Activated CD4-positive, alpha-beta T cell treated with anti-CD3 and anti-CD28 coated beads, Interleukin-10, Interleukin-2, amounts not matched to agents 100 ng/mL and 50 ng/mL, durations not matched to agents 16 hours and 8 hours (primary cell): ENCODE measurements at places on chromosomes 6 and 20.

- DNase-seq = no peak
Measured at GRCh38 chr20:23268792-23269354, 81.7 kb upstream of the NXT1 start.

- peak; percentile 6 for DNase-seq
Measured at GRCh38 chr20:21391185-21391971, 5.9 kb downstream of the NKX2-4 start.

DNA sequence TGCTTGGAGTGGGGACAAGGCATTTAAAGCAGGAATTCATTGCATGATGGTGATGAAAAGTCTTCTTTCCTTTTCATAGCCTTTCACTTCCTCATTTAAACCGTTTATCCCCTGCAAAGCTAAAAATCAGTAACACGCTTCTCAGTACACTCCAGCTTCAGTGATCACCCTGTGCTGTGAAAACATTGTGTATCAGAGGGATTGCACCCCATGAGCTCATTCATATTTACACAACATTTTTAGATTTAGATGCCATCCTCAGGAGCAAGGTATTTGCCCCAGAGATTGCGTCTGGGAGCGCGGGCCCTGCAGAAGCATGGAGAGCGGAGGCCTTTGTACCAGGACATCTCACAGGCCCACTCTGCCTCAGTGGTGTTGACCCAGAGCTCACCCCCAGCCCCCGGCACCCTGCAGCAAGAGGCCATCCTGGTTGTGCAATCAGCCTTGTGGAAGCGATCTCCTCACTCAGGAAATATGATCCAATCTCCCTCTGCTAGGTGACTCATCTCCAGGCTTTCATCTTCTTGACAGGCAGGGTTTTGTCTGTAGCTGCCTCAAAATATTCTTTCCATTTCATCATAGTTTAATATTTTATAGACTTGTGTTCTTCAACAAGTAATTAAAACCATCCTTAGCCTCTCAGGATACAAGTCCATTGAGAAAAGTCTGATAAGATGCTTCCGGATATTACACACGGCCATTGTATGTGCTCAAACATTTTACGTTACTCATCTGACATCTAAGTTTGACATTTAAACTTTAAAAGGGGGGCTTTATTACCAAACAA is 38.9 kb upstream of the THBS2 start:
- DNase-seq = no peak

DNA sequence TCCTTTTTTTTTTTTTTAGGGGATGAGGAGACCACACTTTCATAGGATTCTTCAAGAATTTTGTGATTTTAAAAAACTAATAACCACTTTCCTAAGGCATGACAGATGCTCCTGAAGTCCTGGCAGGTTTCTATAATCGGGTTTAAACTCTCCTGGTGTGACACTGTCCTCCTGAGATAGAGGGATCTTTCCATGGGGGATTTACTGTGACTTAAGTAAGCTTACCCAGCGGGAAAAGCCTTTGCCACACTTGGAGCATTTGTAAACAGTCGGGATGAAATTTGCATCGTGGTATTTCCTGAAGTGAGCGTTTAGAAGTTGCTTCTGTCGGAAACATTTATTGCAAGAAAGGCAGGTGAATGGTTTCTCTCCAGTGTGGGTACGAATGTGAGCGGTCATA is 16.6 kb downstream of the CTCFL start:
- no peak for DNase-seq

DNA sequence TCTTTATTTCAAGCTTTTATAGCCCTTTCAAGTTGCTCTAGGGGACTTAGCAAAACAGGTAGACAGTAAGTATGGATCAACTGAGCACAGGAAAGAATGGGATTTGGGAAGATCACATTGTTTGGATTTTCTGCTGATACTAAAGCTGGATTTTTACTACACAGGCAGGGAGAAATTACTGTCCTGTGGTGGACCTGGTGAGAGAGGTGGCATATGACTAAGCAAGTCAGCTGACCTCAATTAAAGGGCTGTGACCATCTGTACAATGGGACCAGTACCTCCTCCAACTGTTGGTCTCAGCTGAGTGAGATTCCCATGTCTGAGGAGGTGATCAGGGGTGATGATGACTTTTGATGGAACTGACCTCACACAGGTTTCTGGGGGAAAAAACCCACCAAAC is 28.0 kb downstream of the RREB1 start:
- peak; percentile 48 for DNase-seq

DNA sequence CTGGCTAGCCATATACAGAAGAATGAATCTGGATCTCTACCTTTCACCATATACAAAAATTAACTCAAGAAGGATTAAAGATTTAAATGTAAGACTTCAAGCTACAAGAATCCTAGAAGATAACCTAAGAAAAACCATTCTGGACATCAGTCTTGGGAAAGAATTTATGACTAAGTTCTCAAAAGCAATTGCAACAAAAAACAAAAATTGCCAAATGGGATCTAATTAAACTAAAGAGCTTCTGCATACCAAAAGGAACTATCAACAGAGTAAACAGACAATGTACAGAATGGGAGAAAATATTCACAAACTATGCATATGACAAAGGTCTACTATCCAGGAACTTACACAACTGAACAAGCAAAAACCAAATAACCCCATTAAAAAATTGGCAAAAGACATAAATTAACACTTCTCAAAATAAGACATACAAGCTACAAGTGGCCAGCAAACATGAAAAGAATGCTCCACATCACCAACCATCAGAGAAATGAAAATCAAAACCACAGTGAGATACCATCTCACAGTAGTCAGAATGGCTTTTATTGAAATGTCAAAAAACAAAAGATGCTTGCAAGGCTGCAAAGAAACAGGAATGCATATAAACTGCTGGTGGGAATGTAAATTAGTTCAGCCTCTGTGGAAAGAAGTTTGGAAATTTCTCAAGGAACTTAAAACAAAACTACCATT is 66.8 kb upstream of the RSPO3 start:
- DNase-seq = no peak

DNA sequence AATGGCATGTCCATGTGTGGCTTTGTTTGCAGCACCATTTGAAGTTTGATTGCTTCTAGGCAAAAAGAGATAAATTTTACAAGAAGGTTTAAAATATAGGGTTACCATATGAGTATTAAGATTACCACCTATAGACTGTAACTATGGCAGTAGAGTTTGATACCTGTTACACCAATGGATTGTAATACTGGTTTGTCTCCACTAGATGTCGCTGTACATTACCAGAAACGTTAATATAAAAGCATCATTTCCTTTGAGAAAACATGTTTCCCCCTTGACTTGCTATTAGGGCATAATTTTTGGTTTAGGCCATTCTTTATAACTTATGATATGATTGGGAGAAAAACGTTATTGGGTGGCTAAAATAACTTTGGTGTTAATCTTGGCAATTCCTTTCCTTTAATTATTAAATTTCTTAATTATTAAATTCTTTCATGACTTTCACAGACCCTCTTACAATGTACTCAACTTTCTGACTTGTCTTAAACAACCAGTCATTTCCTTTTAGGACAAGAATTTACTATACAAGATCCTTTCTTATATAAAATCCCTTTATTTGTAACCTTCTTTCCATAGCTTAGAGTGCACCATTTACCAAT is 42.8 kb downstream of the HLA-DPB1 start:
- DNase-seq = peak; percentile 72

DNA sequence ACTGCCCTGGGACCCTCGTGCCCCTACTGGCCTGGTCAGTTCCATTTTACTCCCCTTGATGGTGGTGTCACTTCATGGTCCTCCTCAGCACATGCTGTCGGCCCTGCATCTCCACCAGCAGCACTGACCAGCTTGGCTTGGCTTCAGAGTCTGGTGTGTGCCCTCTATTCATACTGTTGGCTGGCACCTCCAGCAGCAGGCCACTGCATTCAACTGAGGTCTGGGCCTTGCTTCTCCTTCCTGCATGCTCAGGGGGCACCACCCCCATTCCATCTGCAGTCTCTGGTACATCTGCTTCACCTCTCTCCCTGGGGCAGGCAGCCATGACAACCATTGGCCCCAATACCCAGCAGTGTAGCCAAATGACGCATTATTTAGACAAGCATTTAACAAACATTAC is 155.9 kb downstream of the SLC24A3 start:
- DNase-seq = no peak

- DNase-seq = no peak
Measured at GRCh38 chr20:62329389-62330377, 26.9 kb downstream of the ADRM1 start.

GRCh38 chr6:32741031-32741960 is at the start of gene HLA-DQA2:
Gene HLA-DQA2 (plus strand): TSS chr6:32741391. CDS start chr6:32741444, 53 bp downstream.
- no peak for DNase-seq

GRCh38 chr6:84027340-84028181 is 6.0 kb upstream of the MRAP2 start:
- DNase-seq = no peak

GRCh38 chr20:51985013-51985415 is 182.7 kb upstream of the SALL4 start:
- no peak for DNase-seq

GRCh38 chr6:155047523-155047922 is 52.4 kb downstream of the TIAM2 start:
- no peak for DNase-seq

DNA sequence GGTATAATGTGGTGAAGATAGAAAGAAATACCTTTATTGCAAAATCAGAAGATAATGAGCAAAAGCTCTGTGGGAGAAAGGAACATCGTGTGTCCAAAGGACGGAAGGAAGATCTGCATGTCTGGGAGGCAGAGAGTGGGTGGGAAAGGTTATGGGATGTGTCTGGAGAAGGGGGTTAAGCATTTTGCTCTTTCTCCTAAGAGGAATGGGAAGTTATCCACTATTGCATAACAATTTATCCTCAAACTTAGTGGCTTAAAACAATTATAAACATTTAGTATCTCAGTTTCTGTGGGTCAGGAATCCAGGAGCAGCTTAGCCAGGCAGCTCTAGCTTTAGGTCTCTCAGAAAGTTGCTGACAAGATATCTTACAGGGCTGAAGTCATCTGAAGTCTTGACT is 229.1 kb upstream of the CITED2 start:
- DNase-seq = no peak

- DNase-seq = no peak
Measured at GRCh38 chr6:151408858-151409257, 17.5 kb upstream of the ZBTB2 start.

DNA sequence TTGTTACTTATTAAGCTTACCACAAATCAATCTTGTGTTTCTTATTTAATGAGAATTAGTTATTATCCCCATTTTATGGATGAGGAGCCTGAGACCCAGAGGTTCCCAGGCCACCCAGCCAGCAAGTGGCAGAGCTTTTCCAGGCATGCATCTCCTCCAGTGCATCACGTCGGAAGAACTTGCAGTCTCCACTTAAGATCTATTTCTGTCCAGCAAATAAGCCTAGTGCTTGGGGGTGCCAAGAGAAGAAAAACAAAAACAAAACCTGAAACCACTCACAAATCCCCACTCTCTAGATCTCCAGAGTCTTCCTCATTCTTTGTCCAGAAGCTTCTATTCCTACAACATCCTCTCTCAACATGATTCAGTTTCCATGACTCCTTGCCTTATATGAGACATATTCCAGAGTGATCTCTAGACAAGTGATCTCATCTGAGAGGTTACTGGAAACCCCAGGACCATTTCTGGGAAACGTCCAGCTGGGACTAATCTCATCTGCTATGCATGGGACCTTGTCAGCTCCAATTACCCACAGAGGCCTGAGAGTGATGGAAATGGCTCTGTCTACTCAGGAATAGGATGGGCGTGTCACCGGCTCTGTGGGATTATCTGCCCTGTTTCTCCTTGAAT is 4.1 kb downstream of the GUCA1B start:
- DNase-seq = no peak

DNA sequence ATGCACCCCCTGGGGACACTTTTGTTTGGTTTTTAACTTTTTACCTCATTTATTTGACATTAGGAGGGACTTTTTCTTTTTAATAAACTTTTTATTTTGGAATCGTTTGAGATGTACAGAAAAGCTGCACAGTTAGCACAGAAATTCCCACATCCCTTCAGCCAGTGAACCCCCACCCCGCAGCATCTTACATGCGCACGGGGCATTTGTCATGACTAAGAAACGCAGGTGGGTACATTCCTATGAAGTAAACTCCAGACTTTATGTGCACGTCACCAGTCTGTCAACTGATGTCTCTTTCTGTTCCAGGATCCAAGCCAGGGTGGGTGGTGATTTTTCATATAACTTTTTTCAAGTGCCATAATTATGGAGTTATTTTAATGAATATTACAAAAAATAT is 4.9 kb upstream of the ZNF831 start:
- DNase-seq = no peak

GRCh38 chr6:110345025-110345424 is 13.1 kb downstream of the METTL24 start:
- DNase-seq = no peak

GRCh38 chr6:144338951-144339700 is 54.0 kb downstream of the UTRN start:
- no peak for DNase-seq

DNA sequence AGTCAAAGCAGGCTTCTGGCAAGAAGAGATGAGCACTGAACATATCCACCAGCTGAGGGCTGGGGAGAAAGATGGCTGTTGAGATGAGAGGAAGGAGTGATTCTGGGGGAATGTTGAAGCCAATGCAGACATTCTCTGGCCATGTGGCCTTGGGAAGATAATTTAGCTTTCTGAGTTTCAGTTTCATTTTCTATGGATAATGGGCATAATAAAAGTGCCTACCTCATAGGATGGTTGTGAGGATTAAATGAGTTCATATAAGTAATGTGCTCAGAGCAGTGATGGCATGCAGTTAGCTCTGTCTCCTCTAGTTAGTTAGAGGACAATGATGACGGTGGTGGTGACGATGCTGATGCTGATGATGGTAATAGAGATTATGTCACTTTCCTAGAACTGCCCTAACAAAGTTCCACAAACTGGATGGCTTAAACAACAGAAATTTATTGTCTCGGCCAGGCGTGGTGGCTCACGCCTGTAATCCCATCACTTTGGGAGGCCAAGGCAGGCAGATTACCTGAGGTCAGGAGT is 18.5 kb upstream of the KCNK5 start:
- no peak for DNase-seq

- no peak for DNase-seq
Measured at GRCh38 chr6:82374516-82374915, 10.9 kb downstream of the TPBG start.

DNA sequence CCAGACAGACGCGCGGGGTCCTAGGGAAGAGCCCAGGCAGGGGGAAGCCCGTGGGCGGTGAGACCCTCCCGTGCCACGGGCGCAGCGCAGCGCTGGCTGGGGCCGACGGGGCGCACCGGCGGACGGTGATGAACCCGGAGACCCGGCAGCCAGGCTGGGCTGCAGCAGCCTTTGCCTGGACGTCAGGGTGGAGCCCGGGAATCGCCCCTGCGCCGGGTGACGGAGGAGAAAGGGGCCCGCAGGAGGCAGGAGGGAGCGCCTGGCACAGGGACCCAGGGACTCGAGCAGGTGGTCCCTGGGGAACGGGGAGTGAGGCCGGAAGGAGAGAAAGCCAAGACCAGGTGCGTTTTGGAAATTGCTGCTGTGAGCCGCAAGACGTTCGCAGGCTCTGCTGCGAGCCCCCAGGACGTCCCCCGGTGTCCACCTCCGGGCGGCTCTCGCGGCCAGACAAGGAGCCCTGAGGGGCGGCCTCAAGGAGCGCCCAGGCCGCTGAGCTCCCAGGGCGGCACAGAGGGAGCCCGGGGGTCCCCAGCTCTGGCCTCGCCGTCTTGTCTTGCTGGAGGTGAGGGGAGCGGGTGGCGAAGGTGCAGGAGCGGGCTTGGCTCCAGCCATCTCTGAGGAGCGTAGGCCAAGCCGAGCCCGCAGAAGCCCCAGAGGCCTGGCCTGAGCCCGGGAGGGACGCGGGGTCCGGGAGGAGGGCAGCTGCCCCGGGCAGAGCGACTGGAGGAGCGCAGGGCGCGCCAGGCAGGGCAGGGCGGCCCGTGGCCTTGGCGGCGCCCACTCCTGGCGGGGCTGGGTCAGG is 191.2 kb upstream of the PDE10A start:
- DNase-seq = no peak
